Left kidney (tissue), 8 donors: ENCODE measurements at places on chromosomes 7 and 10.

DNA sequence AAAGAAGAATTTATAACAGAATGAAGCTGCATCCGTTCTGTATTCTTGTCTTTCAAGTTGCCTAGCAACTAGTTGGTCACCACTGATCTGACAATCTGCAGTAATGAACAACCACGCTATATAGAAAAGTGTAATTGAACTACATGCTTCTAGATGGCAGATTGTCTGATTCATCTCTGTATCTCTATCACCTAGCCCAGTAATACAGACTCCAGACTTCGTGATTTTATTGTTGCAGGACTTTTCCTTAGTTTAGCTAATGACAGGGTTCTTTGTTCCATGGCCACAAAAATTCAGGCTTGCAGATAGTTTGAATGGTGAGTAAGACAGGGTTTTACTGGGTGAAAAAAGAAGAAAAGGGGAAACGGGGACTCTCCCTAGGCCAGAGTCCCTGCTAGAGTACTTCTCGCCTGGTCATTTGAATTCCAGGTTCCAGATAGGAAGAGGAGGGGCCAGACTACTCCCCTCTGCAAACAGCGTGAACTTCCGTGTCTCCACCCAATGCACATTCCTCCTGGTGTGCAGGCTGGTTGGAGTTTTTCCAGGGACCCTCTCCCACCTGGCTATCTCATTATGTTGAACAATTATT, 45.9 kb downstream of the COL1A2 start:
- DNase-seq = no peak

DNA sequence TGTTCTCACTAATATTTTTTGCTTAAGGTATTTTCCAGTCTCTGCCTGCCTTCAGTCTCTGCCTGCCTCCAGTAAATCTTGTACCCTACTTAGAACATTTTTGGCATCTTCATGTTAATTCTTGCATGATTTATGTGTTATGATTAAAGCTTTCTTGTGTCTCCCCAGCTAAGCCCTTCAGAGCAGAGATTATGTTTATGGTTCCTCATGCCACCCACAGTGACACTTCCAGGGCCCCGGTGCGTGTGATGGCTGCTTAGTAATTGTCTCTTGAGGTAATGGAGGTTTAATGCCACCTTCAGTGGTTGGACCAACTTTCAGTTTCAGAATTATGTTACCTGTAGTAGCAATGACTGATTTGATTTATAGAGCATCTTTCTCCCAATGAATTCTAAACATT, 70.6 kb upstream of the MET start:
- DNase-seq = no peak

DNA sequence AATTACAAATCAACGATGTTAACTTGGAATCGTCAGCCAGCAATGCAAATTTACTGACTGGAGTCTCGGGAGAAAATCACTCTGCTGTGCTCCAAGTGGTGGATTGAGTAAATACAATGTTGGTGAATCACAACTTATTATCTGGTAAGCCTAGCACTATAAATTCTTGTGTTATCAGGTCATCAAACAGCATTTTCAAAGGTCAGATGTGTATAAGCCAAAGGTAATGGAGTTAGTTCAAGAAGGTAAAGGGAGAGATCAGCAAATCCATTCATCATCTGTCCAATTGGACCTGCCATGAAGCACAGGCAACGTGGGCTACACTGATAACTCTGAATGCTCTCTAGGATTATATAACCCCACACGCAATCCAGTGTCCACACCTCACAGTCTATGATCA, 13.9 kb downstream of the CUBN start:
- no peak for DNase-seq

DNA sequence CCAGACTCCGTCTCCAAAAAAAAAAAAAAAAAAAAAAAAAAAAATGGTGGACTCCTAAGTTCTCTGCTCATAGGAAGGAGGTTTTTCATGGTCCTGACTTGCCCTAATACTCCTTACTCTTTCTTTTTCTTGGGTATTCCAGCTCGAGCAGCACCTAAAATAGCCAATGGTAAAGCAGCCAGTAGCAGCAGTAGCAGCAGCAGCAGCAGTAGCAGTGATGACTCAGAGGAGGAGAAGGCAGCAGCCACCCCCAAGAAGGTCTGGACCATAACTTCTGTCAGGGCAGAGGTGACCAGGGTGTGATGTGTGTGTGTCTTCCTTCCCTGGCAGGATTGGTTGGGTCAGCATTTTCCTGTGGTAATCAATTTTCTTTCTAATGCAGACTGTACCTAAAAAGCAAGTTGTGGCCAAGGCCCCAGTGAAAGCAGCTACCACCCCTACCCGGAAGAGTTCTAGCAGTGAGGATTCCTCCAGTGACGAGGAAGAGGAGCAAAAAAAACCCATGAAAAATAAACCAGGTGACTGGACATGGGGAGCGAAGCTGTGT, 6.9 kb downstream of the NOLC1 start:
- DNase-seq = no peak

GRCh38 chr7:101538596-101539459, 90.3 kb downstream of the MYL10 start:
- DNase-seq = peak; percentile 64

DNA sequence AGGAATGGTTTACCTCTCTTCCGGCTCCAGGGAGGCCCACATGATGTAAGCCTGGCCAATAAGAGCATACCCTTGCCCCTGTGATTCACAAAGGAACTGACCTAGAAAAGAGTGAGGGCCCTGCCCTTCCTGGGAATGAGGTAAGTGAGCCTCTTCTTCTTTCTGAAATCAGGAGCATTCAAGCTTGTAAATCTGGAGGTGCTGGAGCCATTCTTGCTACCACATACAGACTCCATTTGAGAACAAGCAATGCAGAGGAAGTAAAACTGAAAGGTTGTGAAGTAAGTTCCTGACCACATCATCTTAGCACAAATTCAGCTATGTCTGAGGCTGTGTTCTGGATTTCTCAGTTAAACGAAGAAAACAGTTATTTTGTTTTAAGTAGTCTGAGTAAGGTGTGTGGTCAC, 132.2 kb downstream of the CD36 start:
- no peak for DNase-seq

GRCh38 chr7:139109188-139109982, at the start of gene ZC3HAV1:
TSS of gene ZC3HAV1 (minus strand) at chr7:139109720. CDS start at chr7:139109331, 389 bp downstream.
- peak; percentile 58 for DNase-seq
